Amniotic stem cell (primary cell): ENCODE measurements at places on chromosomes 5 and 9.

- no peak for DNase-seq
Observed at GRCh38 chr9:126894052-126894603, 20.5 kb upstream of the RALGPS1 start.

- no peak for DNase-seq
Observed at GRCh38 chr9:8115570-8115969, 316.0 kb upstream of the DMAC1 start.

DNA sequence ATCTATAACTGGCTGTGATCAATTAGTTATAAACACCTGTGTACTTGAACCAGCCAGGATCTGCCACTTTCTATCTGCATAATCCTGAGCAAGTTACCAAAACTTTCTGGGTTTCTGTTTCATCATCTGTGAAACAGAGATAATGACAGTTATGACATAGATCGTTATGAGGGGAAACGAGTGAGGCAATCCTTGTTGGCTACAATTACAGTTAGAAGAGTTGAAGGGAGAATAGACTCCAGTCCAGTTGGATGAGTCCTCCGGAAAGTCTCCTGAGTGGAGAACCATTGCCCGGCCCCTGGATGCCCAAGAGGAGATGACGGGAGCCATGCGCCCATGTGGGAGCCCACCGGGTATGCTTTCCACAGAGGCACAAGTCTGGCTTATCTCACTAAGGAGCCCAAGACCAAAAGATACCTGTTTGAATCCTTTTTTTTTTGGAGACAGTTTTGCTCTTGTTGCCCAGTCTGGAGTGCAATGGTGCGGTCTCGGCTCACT is 4.5 kb downstream of the PDE6A start:
- no peak for DNase-seq

DNA sequence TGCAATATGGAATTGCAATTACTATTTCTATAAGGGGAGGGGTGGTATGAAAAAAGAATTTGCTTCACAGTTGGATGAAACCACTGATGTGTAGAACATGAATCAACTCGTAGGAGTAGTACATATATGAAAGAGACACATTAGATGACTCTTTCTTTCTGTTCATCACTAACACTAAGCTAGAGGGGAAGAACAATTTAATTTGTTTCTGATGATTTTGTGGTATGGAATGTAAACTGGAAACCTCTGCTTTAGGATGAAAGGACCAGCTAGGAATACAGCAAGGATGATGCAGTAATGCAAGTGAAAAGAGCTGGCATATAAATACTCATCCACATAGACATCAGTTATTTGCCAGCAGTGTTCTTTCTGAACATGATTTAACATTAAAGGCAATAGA is 113.4 kb downstream of the PAPPA start:
- DNase-seq: no peak

- no peak for DNase-seq
Observed at GRCh38 chr5:158364367-158364766, 505.4 kb upstream of the CLINT1 start.

GRCh38 chr5:75368391-75368790 is 31.4 kb downstream of the HMGCR start:
- DNase-seq: no peak
